Right atrium auricular region (tissue), 2 donors: ENCODE measurements at places on chromosomes 11 and 22. TPM values are rescaled to one million over a fixed set of nuclear protein-coding genes. Genes with fewer than 3 reads are reported as not detected.

- H3K4me3 ChIP-seq: no peak overlapping the region
- no peak for DNase-seq
- no peak overlapping the region for H3K27ac ChIP-seq
Measured at GRCh38 chr11:67306769-67307544, 3.6 kb downstream of the SSH3 start.

DNA sequence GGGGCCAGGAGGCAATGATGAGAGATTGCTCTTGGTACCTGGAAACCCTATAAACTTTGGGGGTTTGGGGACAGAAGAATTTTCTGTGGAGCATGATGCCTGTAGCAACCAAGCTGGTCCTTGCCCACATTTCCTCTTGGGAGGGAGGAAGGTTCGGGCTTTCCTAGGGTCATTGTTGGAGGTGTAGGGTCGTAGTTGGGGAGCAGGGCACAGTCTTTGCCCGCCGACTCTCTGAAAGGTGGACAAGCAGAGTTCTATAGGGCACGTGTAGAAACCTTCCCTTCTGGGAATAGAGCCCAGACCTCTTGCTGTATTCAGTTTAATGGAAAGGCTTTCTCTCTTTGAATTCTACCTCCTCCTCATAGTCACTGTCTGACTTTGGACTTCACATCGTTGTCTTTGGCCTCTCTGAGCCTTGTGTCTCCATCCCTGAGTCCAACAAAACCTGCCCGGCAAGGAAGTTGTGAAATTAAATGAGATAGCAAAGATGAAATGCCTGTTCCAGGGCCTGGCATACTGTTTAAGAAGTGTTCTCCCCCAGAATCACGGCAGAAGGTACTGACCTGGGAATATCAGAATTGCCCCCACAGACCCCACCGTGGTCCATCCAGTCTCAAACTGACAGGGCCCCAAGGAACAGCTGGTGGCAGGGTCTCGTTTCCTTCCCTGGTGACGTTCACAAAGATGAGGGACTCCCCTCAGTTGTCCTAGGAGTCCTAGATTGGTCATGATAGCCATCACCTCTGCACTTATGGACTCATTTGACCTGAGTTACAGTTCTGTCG lies 1.6 kb downstream of the PRDM11 start:
- peaks cover 26% of the 10 kb centered on the region for H3K4me1 ChIP-seq
- no peak for DNase-seq
- peak overlapping the region; percentile 95 for H3K27ac ChIP-seq
- peak overlapping the region; percentile 77 for H3K4me3 ChIP-seq
- no peaks in the 10 kb centered on the region for H3K36me3 ChIP-seq
- no peaks in the 10 kb centered on the region for H3K27me3 ChIP-seq

DNA sequence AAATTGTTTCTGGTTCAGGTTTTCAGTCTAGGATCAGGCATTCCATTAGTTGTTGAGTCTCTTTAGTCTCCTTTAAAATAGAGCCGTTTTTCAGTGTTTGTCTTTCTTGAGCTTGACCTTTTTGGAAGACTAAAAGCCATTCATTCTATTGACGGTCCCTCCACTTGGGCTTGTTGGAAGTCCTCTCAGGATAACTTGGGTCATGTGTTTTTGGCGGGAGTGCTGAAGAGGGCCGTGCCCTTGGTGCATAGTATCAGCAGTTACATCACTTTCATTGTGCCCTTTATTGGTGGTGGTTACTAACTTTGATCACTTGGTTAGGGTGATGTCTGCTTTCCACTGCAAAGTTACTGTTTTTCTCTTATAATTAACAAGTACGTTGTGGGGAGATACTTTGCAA lies 20.8 kb downstream of the CECR2 start:
- no peak overlapping the region for H3K4me3 ChIP-seq
- no peaks in the 10 kb centered on the region for H3K4me1 ChIP-seq
- no peak overlapping the region for H3K27ac ChIP-seq
- no peaks in the 10 kb centered on the region for H3K27me3 ChIP-seq
- no peaks in the 10 kb centered on the region for H3K36me3 ChIP-seq

DNA sequence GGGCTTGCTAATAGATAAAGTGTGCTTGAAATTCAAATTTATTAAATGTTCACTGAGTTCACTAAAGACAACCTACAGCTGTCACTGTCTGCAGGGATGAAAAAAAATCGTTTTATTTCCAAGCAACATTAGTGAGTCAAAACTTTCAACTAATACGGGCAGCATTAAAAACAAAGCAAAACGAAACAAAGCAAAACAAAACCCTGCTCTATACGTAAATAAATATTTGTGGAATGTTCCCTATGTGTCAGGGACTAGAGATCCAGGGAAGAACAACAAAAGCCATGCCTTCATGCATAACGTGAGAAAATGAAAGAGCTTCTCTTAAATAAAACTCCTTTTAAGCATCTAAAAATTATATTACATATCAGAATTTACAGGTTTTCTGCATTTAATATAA lies 553 bp downstream of the NAALAD2 start:
- H3K4me3 ChIP-seq: peak overlapping the region; percentile 56
- H3K36me3 ChIP-seq: no peaks in the 10 kb centered on the region
- DNase-seq: no peak
- no peaks in the 10 kb centered on the region for H3K27me3 ChIP-seq
- H3K27ac ChIP-seq: peak overlapping the region; percentile 44

GRCh38 chr11:95373241-95373640 lies 142.2 kb upstream of the SESN3 start:
- H3K4me1 ChIP-seq: no peaks in the 10 kb centered on the region
- DNase-seq: no peak
- no peak overlapping the region for H3K27ac ChIP-seq
- H3K4me3 ChIP-seq: no peak overlapping the region

GRCh38 chr22:43388420-43388851 lies 23.4 kb upstream of the MPPED1 start:
- H3K27ac ChIP-seq: no peak overlapping the region
- no peak overlapping the region for H3K4me3 ChIP-seq
- H3K27me3 ChIP-seq: no peaks in the 10 kb centered on the region

DNA sequence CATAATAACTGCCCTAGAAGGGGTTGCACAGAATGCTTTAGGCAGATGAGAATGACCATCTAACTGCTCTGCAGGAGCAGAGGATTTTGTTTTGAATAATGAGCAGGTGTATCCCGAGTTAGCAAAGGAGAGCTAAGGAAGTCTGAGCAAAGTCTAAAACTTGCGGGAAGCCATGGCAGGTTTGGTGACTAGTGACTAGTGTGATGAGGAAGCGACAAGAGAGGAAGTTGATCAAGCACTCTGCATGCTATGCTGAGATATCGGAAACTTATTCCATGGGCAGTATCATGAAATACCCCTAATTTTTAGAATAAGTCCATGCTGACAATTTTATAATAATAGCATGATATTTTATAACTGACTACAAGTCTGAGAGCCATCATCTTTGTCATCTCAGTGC lies 12.9 kb downstream of the OLFML1 start:
- no peak for DNase-seq
- no peak overlapping the region for H3K4me3 ChIP-seq
- no peaks in the 10 kb centered on the region for H3K36me3 ChIP-seq
- H3K4me1 ChIP-seq: no peaks in the 10 kb centered on the region
- no peak overlapping the region for H3K27ac ChIP-seq

- no peak overlapping the region for H3K4me3 ChIP-seq
- DNase-seq: no peak
- H3K27me3 ChIP-seq: no peaks in the 10 kb centered on the region
- no peak overlapping the region for H3K27ac ChIP-seq
- H3K36me3 ChIP-seq: no peaks in the 10 kb centered on the region
- no peaks in the 10 kb centered on the region for H3K4me1 ChIP-seq
Measured at GRCh38 chr11:40974186-40974795, 485.2 kb downstream of the LRRC4C start.

DNA sequence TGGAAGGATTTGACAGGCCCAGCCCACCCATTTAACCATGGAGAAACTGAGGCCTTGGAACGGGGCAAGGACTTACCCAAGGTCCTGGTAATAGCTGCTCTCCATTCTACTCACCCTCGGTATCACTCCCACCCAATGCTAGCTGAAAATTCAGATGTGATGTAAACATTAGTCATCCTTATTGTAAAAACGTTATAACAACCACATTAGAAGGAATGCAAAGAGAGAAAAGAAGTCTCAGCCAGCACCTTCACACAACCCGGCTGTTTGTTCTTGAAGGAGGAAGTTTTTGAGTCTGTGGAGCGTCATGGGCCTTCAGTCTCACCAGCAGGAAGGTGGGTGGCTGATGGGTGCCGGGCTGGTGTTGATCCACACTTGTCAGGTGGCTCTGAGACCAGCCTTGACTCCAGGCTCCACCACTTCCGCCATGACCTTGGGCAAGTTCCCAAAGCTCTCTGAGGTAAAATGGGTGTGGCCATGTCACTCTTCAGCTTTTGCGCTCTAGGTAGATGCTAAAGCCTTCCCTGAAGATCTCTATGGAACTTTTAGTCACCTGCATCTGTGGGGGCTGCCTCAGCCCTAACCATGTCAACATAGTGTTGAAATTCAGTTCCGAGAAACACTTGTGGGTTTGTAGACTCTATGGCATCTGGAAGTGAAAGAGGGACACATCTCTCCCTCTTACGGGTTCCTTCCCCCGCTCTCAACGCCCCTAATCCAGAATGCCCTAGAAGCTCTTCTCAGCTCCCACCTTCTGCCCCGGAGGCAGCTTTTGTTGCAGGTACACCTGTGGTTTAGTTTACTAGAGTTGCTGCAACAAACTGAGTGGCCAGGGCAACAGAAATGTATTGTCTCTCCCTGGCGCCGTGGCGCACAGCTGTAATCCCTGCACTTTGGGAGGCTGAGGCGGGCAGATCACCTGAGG lies 14.8 kb downstream of the CD6 start:
- no peak overlapping the region for H3K27ac ChIP-seq
- DNase-seq: no peak
- H3K27me3 ChIP-seq: no peaks in the 10 kb centered on the region
- no peaks in the 10 kb centered on the region for H3K36me3 ChIP-seq

DNA sequence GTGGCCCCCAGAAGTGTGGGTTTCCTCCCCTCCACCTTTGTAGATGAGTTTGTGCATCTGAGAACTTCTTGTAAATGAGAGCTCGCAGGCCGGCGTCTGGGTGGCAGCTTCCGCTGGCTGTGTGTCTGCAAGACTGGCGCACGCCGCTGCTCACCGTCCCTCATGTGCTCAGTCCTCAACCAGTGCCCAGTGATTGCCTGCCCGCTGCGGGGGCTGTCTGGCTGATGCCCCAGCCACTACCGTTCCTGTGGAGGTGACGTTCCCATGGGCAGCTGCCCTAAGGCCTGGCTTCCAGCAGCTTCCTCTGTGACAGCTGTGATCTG lies 8.8 kb downstream of the TBX1 start:
- no peak overlapping the region for H3K4me3 ChIP-seq
- H3K4me1 ChIP-seq: no peaks in the 10 kb centered on the region
- DNase-seq: no peak
- H3K27ac ChIP-seq: no peak overlapping the region

DNA sequence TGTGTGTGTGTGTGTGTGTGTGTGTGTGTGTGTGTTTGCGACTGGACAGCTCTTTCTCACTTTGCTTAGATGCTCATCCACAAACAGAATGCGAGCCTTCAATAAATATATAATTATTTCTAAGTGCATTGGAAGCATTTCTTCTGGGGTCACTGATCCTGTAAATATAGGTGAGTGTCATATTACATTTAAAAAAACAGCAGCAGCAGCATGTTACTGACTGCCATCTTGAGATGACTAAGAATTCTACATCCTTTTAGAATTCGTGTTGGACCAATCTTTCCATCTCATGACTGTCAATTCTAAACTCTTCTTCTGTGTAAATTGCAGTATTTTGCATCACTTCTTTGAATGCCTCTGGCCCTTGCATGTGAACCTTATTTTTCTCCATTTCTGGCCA lies 238.0 kb upstream of the DDI1 start:
- peak overlapping the region; percentile 35 for H3K27ac ChIP-seq
- DNase-seq: no peak
- H3K4me1 ChIP-seq: peaks cover 17% of the 10 kb centered on the region
- no peak overlapping the region for H3K4me3 ChIP-seq

DNA sequence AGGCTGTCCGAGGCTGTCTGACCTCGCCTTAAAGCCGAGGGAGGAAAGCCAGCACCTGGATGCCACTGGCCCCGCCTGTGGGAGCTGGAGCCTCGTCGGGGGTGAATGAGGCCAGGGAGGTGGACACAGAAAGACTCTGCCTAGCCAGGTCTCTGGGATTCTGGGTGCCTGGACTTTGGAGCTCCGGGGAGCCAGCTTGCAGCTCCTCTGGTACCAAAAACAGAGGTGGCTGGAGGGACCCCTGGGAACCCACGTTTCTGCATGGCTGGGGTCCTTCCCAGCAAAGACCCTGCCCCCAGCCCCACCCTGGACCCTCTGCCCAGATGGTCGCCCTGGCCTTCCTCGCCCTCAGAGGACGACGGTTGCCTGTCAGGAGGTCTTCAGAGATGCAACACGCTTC lies 239.7 kb downstream of the BRD1 start:
- DNase-seq: no peak
- no peaks in the 10 kb centered on the region for H3K36me3 ChIP-seq
- no peak overlapping the region for H3K27ac ChIP-seq
- H3K27me3 ChIP-seq: no peaks in the 10 kb centered on the region
- H3K4me3 ChIP-seq: no peak overlapping the region

GRCh38 chr11:22984045-22984444 lies 123.8 kb upstream of the CCDC179 start:
- DNase-seq: no peak
- H3K4me3 ChIP-seq: no peak overlapping the region
- no peak overlapping the region for H3K27ac ChIP-seq
- H3K27me3 ChIP-seq: no peaks in the 10 kb centered on the region
- H3K4me1 ChIP-seq: no peaks in the 10 kb centered on the region

DNA sequence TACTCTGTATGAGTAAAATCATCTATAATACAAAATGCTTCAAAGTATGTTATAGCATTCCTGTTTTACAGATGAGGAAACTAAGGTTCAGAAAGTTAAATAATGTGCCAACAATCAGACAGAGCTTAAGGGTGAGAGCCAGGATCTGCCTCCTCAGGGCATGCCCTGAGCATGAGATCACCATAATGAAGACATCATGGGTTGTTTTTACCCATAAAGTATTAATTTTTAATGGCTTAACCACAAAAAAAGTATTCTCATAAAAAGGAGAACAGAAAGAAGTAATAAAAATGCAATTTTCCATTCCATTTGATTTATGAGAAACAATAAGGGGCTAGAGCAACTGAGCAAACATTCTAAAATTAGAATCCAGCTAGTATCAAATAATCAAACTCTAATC lies 534.3 kb upstream of the ARHGAP42 start:
- no peaks in the 10 kb centered on the region for H3K27me3 ChIP-seq
- H3K36me3 ChIP-seq: no peaks in the 10 kb centered on the region
- H3K4me1 ChIP-seq: no peaks in the 10 kb centered on the region
- DNase-seq: no peak
- H3K27ac ChIP-seq: no peak overlapping the region

- H3K4me1 ChIP-seq: peaks cover 83% of the 10 kb centered on the region
- H3K36me3 ChIP-seq: peaks cover 69% of the 10 kb centered on the region
- DNase-seq: no peak
- H3K27ac ChIP-seq: peak overlapping the region; percentile 74
Measured at GRCh38 chr11:118634431-118635236, 27.2 kb downstream of the PHLDB1 start.

- H3K27ac ChIP-seq: no peak overlapping the region
- no peaks in the 10 kb centered on the region for H3K4me1 ChIP-seq
- no peaks in the 10 kb centered on the region for H3K27me3 ChIP-seq
- H3K36me3 ChIP-seq: no peaks in the 10 kb centered on the region
- no peak overlapping the region for H3K4me3 ChIP-seq
- no peak for DNase-seq
Measured at GRCh38 chr22:20602609-20603164, 95.3 kb downstream of the MED15 start.

The CCDC116 gene
- not detected for total RNA-seq

The MAJIN gene
- not detected for total RNA-seq

The IL18BP gene
- total RNA-seq: 0.59 TPM

The SLC17A6 gene
- total RNA-seq: not detected

The GLYAT gene
- not detected for total RNA-seq

The AKIP1 gene
- total RNA-seq: 34.7 TPM
